ENCODE measurements at places on chromosomes 1 and 21. TPM values are rescaled to one million over a fixed set of nuclear protein-coding genes. Genes with fewer than 3 reads are reported as not detected.

Gene LRRN2
- 0.20 TPM for total RNA-seq

Gene PALMD
- not detected for total RNA-seq

Gene TMEM54
- 2.3 TPM for total RNA-seq

Gene CA14
- not detected for total RNA-seq

Gene EPHA8
- total RNA-seq: not detected

Gene SLC2A5
- total RNA-seq: 0.39 TPM

Gene MX2
- 74.2 TPM for total RNA-seq

Gene TFAP2E
- total RNA-seq: 0.42 TPM

Gene KCNA3
- 115 TPM for total RNA-seq

Gene ZNF697
- total RNA-seq: 0.69 TPM

Gene MRAP
- not detected for total RNA-seq

Gene SH2D1B
- not detected for total RNA-seq

Gene LINGO4
- total RNA-seq: 0.10 TPM

Gene TLCD4
- not detected for total RNA-seq

Gene AGMAT
- total RNA-seq: 18.3 TPM

Gene NHLH1
- total RNA-seq: 0.93 TPM

Gene SOX13
- total RNA-seq: 0.12 TPM

Gene DRAXIN
- 0.10 TPM for total RNA-seq

Gene TRIM17
- total RNA-seq: 1.8 TPM

Gene AVPR1B
- total RNA-seq: not detected

Gene CNTN2
- total RNA-seq: not detected

Gene LCE1C
- not detected for total RNA-seq

Gene ANGPTL1
- not detected for total RNA-seq

Gene ARHGEF10L
- not detected for total RNA-seq

Gene SLFNL1
- total RNA-seq: 0.20 TPM

Gene USH2A
- not detected for total RNA-seq

Gene OR10J4
- not detected for total RNA-seq

Gene RCAN3
- 56.4 TPM for total RNA-seq

Gene KCNJ9
- total RNA-seq: not detected

Gene GOLT1A
- total RNA-seq: not detected

Gene FBXO44
- 33.2 TPM for total RNA-seq

Gene HSD3B2
- total RNA-seq: not detected

Gene HFM1
- total RNA-seq: not detected

Gene PRAMEF9
- total RNA-seq: not detected

Gene FMO5
- total RNA-seq: 0.12 TPM

Gene SH3BGRL3
- 749 TPM for total RNA-seq

Gene C1orf174
- total RNA-seq: 30.4 TPM

Gene AXDND1
- not detected for total RNA-seq

Gene KRTAP10-4
- total RNA-seq: not detected

Gene TMEM52
- not detected for total RNA-seq

Gene DCST1
- total RNA-seq: not detected

Gene LYPLAL1
- total RNA-seq: 17.3 TPM

Gene OPRD1
- not detected for total RNA-seq

Gene ZSWIM5
- total RNA-seq: 0.17 TPM

Gene ELF3
- total RNA-seq: 0.61 TPM

Gene SPEN
- 68.4 TPM for total RNA-seq

Gene KIF26B
- not detected for total RNA-seq
